ENCODE measurements at places on chromosomes 2 and 18.

DNA sequence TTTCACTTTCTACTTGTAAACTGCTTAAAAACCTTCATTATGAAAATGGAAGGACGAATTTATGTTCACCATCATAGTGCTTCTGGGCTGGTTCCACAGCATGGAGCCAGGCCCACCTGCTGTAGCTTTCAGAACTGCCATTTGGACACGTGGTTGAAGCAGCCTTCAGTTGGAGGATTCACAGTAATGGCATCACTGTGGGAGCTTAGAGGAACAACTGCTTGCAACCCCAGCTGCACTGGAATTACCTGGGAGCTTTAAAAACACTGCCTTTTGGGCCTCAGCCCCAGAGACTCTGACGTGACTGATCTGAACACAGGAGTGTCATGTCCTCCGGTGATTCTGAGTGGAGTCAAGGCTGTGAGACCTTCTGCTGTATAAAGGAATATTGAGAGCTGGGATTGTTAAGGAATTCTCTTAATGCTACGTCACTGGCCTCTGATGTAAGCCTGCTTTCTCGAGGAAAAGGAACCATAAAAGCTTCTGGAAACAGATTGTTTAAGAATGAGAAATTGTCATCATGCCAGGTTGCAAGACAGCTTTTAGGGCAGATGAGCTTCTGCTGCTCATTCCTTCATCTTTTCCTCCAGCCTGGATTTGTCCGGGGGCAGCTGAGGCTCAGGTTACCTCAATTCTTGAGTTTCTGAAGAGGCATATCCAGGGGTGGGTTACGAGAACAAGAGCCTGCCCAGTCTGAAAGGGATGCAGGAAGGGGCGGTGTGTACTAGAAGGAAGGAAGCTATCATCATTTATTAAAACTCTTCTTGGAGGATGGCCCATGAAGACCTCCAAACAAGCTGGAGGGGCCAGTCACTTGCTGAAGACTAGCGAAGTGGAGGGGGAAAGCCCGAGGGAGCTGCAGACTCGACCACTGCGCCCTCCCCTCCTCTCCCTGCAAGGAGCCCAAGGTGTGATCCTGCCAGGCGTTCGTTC is 1.3 kb upstream of the IL1R1 start:
- DNase-seq = no peak

DNA sequence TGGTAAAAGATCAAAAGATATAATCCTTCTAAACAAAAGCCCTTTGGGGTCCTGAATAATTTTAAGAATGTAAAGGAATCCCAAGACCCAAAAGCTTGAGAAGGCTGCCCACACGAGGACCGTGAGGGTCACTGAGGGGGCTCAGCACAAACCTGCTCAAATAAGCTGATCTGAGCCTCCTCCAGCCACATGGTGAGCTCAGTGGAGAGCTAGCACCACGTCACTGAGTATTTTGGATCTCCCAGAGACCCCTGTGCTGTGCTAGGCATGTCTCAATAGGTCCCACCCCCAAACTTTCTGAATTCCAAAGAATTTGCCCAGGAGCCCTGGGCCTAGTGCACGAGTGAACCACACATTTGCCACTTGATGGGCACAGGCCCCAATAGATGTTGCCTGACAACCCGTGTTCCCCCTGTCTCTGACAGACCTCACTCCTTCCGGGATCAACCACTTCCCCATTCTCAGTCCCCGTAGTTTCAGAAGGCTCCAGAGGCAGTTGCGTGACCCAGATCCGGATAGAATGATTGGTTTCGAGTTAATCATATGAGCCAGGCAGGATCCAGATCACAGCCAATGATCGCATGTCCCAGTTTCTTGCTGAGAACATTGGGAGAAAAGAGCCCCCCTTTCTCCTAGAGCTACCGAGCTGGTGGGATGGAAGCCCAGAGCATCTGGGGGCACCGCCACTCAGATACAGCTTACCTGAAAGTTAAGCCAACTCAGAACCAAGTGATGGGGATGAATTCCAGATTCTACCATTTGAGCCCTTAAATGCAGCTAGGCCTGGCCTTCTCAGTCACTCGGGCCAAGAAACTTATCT is 203.8 kb downstream of the TNS1 start:
- no peak for DNase-seq

GRCh38 chr2:208985644-208986043 is 438.2 kb upstream of the MAP2 start:
- DNase-seq = no peak

GRCh38 chr2:240916571-240917008 is 10.5 kb downstream of the CROCC2 start:
- DNase-seq = no peak

DNA sequence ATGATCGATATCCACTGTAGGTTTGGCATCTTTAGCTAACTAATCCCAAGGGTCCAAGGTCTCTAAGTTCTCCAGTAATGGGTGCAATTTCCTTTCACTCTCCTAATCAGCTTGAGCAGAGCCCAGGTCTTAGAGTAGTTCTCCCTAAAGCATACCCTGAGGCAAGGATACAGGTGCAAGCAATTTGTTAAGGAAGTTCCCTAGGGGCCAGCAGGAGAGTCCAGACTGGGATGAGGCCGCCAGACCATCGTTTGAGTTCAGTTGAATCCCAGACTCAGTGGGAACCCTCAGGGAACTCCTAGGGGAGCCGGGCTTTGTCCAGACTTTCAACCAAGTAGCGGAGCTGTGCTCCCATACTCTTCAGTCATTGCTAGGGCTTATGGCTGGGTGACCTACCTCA is 835.4 kb upstream of the CDH2 start:
- DNase-seq = no peak

DNA sequence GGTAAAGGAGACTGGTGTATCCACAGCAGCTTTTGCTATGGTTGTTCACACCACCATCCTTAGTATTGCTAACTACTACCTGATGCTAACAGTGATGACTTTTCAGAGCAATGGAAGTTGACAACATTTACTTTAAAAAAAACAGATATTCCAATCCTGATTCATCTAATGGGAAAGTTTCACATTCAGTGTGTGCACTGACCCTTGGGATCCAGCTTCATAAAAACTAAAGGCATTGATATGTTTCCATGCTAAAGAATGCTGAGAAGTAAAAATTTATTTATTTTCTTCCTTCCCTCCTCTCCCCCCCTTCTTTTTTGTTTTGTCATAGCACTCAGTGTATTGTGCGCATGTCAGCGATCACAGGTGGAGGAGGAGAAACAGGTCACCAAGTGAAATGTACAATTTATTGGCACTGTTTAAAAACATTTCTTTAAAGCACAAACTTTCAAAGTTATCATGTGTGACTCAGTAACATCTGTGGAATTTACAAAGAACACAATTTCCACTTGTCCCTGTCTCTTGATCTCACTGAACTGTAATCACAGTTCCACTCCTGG is 229.9 kb downstream of the ALK start:
- DNase-seq = no peak

DNA sequence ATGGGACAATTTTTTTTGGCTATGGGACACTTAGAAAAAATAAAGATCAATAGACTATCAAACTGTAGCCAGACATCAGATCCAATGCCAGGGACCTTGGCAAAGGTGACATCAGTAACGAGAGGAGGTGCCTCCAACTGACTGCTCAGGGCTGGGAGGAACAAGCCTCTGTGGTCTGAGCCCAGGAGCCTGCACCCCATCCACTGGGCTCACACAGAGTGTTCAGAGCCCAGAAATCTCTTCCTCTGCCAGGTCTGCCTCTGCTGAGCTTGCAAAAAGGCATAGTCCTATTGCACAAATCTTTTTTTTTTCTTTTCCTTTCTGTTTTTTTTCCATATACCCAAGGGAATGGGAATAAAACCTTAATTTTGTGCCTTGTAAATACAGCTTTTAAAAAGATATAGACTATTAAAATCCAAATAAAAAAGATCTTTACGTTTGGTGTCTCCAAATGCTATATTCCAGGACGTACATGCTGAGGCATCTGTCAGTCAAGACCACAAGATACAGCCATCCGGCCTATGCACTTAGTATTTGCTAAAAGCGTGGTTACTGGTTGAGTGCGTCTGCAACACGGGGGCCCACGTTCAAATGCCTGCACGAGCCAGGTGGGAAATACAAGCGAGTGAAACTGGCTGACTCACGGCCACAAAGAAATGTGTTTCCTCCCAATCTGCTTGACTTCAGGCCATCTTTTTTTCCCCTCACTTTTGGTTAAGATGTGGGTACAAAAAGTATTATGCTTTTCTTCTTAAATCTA is 7.8 kb upstream of the ARHGAP25 start:
- peak; percentile 64 for DNase-seq

DNA sequence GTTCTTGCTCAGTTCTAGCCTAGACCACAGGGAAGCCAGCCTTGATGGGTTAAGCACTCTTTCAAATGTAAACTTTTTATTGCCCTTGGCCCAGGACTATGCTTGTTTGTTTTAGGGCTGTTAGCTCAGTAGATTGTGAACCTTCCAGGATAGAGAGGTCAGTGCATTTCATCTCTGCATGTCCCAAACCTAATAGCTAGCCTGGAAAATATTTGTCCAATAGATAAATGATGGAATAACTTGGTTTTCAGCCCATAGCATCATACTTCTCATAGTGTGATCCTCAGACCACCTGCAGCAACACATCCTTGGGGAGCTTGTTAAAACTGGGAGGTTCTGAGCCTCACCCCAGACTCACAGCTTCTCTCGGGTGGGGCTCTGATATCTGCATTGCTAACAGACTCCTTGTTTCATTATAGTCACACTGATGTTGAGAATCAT is 59.8 kb downstream of the TRIB2 start:
- DNase-seq = no peak

DNA sequence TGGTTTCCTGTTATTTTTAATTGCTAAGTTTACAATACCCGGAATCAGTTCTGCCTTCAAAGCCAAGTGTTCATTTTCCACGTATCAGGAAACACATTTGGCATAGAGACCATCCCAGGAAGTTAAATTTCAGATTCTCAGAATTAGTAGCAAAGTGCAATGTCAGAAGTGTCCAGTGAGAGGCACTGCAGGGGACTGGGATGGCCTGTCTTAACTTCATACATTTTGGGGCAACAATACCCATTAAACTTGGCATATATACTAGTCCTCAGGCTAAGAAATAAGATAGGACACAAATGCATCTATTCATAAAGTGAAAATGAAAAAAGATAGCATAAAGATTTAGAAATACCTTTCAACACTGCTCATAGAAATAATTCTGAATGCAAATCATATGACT is 1.5 kb upstream of the IL1RL2 start:
- no peak for DNase-seq

DNA sequence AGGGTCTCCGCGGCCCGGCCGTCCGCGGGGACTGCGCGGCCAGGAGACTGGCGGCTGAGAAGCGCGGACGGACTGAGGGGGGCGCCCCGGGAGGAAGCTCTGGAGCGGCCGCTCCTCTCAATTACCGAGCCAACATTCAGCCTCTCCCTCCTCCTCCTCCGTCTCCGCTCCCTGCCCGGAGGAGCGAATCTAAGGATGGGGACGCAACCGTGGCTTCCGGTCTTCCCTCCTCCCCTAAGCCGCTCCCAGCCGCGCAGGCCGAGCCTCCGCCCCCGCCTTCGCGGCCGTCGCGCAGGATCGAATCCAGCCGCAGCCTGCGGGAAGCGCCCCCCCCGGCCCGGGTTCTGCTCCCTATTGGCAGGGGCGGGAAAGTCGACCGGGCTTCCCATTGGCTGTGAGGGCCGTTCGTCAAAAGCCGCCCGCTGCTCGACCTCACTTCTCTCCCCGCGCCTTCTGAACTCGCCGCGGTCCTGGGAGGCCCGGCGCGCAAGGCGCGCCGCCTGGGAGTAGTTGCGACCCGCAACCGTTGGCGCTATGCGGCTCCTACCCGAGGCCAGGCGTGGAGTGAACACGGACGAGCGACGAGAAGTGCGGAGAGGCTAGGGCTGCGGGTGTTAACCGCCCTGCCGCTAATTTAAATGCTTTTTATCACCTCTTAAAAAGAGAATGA is at the start of gene HNRNPLL:
Gene HNRNPLL, minus strand, starts transcription at position 197 of the 670 bp plus-strand sequence. CDS start 302 bp downstream, outside the sequence.
- DNase-seq = peak; percentile 99

DNA sequence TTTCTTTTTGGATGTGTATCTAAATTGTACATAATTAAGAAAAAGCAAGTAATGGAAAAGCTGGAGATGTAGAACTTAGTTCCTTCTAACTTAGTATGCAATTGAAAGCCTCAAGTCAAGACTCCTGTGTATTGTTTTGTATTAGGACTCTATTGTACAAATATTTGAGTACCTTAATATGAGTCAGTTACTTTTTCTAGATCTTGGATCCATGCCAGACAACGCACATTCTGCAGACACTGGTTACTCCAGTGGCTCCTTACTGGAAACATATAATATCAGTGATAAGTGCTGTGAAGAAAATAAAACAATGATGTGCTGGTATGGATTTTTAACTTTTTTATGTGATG is 1.5 kb downstream of the SLC39A10 start:
- peak; percentile 24 for DNase-seq

DNA sequence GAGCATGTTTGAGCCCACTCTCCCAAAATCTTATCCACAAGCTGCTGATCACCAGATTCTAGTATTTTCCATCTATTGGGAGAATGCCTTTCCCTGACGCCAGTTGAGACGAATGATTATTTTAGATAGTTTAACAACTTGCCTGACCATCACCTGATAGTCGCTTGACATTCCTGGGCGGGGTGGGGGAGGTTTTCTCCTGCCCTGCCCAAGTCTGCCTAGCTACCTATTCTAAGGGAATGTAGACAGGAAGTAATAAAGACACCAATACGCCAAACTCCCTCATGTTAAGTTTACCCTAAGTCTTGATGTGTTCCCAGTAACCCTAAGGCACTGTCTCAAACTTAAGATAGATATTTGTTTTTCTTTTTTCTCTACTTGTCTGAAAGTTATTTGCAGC is 4.6 kb upstream of the ACAA2 start:
- no peak for DNase-seq

GRCh38 chr18:9944805-9945204 is 31.0 kb downstream of the VAPA start:
- DNase-seq = no peak

Measured in urothelium cell line (cell line).